ENCODE measurements at places on chromosomes 12 and 14.

GRCh38 chr14:98185036-98185435 is 1087.0 kb downstream of the BCL11B start:
- DNase-seq = no peak

DNA sequence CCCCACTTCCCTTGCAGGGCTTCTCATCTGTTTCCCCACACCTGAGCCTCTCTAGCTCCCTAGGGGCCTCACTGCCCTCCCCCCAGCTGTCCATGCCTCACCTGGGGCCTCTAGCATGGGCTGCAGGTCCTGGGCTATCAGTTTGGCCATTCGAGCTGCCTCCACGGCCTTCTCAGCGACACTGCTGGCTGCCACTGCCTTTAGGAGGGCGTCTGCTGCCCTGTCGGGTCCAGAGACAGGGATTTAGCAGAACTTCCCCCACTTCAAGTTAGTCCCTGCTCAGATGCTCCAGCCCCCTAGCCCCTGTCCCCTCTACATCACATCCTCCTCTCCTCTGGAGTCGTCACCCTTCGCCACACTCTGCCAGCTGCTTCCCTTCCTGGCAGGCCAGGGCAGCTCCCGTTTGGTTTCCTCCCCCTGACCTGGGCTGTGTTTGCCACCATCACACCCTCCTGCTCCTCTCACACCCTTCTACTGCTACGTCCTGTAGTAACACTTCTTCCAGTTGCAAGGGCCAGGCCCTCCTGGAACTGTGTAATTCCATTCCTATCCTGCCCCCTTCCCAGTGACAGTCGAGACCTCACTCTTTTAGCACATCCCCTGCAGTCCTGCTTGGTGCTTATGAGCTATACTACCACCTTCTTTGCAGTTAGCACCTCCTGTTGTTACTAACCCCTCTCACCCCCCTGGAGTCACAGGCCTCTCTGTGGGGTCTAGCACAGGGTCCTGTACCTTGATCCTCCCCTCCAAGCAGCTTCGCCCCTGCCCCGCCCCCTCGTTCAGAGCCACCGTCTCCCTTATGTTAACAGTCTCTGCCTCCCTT is 4.3 kb upstream of the AP1G2 start:
- no peak for DNase-seq

DNA sequence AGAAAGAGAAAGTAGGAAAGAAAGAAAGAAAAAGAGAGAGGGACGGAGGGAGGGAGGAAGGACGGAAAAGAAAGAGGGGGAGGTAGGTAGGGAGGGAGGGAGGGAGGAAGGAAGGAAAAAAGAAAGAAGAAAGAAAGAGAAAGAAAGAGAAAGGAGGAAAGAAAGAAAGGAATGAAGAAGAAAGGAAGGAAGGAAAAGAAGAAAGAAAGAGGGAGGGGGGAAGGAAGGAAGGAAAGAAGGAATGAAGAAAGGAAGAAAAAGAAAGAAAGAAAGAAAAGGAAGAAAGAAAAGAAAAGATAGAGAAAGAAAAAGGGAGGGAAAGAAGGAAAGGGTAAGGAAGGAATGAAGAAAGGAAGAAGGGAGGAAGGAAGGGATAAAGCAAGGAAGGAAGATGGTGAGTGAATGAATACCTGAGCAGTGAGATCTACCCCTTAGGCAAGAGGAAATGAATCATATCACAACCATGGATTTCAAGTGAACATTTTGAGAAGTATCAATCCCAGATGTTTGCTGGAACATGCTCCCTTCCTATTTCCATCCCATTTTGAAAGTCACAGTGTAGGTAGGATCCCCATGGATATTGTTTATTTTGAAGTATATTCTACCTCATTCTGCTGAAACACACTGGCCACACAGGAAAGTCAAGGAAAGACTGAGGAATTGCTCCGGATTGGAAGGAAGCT is 639.4 kb upstream of the TBX3 start:
- no peak for DNase-seq

DNA sequence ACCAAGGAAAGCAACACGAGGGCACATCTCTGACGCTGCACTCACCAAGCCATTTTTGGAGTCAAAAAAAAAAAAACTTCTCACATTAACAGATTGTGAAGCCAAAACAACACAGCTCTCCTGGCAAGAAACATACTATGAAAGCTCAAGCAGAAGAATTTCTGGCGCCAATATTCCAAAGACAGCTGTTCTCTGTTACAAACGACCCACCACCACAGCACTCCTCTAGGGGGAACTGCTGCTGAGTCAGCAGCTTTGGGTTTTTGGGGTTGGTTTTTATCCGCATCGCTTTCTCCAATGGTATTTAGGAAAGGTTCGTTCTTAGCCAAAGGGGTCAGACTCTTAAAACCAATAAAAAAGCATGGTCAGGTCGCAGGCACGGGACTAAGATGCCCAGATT is 379.4 kb downstream of the RPS29 start:
- DNase-seq = no peak

DNA sequence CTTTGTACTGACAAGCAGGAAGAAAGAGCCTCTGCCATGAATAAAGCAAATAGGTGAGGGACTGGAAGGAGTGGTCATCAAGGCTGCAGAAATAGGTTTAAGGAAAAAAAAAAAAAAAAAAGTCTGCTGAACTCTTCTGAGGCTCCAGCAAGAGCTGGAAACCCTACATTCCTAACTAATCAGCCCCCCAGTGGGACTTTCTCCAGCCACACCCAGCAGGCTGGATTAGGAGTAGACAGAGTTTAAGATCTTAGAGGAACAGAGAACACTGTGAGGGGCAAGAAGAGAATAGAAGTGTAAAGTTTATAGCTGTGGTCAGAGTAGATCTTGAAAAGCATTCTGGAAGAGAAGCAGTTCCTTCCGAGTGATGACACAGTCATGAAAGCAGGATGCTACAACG is 66.4 kb downstream of the ATXN2 start:
- no peak for DNase-seq

DNA sequence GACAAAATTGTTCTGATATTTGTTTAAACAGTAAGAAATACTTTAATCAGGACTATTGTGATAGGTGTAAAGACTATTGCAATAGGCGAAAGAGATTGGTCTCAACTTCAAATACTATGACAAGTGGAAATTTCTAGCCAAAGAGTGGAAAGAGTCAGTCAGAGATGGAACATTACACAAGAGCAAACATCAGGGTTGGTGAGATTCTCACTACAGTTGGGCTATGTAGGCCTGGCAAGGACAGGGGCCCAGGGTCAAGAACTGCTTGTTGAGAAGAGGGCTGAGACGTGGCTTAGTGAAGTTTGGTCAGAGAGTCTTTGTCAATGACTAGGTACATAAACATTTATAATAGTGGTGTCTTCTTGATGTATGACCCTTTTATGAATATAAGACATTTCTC is 19.4 kb downstream of the CAND1 start:
- DNase-seq = no peak

DNA sequence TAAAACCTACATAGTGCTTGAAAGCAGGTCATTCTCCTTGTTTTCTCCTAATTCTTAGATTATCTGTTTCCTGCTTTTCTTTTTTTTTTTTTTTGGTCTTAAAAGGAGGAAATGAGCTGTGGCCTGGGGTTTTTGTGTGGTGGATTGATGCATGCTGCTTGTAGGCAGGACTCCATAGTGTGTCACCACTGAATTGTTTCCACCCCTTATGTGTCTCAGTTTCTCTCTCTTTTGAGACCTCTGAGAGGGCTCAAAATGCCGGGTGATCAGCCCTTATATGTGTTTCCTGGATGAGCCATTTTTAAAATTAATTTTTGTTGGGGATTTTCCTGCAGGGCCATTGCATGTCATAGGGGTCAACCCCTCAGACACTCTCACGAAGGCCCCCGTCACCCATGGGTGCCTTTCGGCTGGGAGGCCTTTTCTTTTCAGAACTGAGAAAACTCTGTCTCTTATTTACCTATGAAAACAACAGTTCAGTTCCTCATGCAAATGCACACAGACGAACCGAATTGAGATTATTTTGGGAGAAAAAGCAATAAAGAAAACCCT is 32.0 kb upstream of the LRRK2 start:
- no peak for DNase-seq

DNA sequence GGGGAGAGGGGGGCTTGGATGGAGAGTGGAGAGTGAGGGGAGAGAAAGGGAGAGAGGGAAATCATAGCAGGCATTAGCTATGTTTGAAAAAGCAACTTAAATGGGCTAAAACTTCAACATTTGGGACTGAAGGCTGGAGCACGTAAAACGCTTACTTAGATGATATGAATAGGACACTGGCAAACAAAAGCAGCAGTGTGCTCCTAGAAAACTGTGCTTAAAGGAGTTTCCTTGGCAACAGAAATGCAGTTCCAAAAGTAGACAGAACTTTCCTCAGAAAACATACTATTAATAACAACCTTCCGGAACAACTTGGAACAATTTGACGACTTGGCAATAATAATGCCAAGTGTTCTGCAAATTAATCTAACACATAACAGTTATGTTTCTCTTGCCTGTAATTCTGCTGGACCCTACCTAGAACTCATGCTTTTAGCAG is 235.5 kb upstream of the NPAS3 start:
- no peak for DNase-seq

DNA sequence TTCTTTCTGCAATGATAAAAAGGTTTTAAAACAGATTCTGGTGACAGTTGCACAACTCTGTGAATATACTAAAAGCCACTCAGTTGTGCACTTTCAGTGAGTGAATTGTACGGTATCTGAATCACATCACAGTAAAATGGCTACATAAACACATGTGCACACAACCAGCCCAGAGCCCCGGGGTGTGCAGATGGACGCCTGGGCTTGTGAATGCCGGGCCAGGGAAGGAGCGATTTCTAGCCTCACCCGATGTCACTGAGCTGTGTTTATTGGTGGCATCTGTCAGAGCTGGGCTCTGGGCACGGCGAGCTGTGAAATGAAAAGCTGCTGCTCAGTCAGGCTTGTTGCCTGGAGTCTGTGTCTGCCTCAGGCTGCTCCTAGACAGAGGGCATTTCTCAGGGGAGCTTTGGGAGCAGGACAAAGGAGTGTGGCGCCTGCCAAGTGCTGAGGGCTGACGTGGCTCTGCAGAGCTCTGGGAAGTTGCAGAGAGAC is 25.9 kb downstream of the RHOF start:
- no peak for DNase-seq

DNA sequence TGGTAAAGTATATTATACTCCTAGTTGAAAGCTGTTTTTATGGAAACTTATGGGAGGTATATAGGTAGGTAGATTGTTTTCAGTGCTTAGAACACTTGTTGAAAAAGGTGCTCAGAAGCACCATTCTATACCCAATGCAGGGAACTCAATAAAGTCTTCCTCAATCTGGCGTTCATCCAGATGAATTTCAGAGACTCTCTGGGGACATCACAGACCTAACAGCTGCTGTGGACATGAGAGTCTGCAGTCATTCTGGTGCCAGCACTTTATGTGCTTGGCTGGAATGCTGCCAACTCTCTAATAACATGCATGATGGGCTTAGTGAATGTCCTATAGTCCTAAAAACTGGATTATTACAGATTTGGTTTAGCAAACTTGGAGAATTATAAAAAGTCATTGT is 115.9 kb downstream of the NTN4 start:
- DNase-seq = peak; percentile 92

All from NCI-H2081 treated with DMSO at 0.1 percent for 48 hours (cell line).